NCI-H774 (cell line): ENCODE measurements at places on chromosomes 4 and X.

DNA sequence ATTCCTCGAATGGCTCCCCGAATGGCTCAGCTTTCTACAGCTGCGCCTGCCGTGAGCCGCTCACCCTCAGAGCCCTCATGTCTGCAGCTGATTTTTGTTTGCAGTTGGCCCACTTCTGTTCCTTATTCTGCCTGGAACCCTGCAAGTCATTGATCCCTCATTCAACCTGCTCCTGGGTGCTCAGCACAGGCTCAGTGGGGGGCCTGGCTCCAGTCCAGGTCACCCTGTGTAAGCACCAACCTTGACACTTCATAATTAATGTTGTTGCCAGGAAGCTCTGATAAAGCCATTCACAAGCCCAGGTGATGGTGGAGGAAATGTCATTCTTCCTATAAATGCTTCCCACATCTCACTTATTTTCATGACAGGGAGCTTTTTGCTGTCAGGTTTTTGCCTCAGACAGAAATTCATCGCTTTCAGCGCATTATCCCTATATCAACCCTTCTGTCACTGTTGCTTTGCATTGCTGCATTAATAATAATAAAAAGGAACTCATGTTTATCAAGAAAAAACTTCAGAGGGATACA is 85.7 kb downstream of the F11 start:
- peak; percentile 41 for DNase-seq

DNA sequence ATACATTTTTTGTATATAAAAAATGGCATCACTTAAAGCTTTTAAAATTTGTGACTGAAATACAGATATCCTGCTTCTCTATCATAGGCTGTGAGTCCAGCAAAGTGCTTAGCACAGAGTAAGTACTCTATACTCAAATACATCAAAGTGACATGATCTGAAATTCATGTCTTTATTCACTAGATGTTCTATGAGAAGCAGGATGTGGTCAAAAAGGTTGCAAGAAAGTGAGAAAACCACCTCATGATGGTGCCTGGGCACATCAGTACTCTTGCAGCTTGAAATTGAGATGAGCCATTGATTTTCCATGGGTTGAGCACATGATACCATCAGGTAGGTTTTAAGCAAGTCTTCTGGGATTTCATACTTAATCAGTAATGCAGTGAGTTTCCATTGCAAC is 20.4 kb upstream of the SFRP2 start:
- no peak for DNase-seq

- DNase-seq: no peak
Observed at GRCh38 chr4:182885738-182886077, 31.5 kb downstream of the DCTD start.

DNA sequence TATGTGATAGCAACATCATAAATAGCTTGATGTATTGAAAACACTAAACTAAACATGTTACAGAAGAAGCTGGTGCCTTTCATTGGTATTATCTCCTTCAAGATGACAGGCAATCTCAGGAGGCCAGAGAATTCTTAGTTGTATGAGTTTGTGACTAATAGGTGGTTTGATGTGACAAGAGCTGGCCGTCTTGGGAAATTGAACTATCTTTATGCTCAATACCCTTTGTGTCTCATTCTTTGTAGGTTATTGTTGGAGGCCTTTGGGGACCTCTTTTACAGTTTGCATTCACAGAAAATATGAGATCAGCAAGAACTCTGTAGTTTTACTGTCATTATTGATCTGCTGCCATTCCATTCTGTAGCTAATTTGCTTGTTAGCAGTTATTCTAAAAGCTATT is 659.2 kb upstream of the PITX2 start:
- no peak for DNase-seq

DNA sequence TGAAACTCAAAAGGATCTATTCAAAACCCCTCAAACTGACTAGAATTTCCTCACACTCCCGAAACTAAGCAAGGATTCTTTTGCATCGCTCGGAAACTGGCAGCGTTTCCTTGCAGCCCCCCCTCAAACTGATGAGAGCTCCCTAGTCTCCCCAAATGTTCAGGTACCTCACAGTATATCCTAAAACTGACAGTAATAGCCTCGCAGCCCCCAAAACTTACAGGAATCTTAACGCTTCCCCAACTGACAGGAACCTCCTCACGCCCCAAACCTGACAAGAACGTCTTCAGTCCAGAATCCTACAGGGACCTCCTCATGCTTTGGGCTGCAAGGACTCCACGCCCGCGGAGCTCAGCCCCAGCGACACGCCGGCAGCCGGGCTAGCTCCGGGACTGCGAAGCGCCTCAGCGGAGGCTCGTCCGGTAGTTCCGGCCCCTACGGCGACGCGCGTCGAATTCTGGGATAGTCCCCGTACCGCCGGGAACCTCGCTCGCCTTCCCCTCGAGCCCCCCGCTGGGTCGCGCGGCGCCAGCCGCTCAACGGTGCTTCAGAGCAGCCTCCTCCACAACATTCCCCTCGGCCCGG is 640 bp downstream of the PHF8 start:
- no peak for DNase-seq

DNA sequence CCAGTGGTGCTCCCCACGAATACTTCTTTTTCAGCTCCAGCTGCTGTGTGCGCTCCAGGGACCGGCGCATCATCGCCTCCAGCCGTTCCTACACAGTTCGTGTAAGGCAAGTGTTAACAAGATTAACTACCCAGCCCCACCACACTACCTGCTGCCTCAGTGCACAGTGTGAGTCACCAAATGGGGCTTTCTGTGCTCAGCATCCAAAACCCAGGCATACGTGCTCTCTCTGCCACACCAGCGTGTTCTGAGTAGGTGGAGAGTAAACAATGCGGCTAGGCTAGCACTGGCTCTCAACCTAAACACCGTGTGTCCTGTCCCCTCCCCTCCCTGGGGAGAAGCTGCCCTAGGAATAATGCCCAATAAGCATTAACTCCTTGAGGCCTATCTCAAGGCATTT is 60.0 kb downstream of the MAP7D2 start:
- DNase-seq: peak; percentile 7

- DNase-seq: no peak
Observed at GRCh38 chr4:26938516-26938915, 77.9 kb downstream of the STIM2 start.

DNA sequence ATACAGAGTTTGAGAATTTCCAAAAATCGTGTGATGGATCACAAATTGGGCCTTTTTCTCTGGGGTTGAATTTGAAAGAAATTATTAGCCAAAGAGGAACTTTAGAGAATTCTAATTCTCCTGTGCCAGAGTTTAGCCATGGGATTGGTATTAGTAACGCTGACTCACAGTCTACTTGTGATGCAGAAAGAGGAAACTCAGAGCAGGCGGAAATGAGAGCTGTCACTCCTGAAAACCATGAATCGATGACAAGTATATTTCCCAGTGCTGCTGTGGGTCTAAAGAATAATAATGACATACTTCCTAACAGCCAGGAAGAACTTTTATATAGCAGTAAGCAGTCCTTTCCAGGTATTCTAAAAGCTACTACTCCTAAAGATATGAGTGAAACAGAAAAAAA is 64.9 kb downstream of the N4BP2 start:
- DNase-seq: no peak

DNA sequence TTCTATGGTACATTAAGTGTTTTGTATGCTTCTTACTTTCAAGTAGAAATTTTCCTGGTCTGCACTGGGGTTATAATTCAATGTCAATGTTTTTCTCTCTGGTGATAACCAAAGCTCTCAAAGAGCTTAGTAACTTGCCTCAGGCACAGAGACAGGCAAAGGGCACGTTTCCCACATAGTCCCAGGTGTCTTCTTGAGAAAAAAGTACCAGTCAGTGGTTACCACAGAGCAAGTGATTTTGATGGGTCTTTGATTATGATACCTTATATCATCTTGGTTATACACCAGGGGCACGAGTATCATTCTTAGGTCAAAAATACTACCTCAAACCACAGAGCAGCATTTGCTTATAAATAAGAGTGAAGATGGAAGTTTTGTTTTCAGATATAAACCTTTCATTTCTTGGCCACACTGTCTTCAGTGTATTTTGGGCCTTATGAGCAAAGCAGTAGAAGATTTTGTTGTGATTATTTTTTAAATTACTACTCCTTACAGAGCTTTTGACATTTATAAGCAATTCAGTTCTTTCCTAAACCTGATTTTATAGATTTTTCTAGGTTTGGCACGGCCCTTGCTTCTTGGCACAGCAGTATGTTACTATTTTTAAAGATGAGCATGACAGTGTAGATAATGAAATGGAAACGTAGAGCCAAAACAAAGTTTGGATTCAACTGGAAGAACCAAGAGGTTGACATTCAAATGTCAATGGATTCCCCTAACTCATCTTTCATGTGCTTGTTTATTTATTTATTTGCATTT is 85.3 kb upstream of the TLL1 start:
- no peak for DNase-seq

DNA sequence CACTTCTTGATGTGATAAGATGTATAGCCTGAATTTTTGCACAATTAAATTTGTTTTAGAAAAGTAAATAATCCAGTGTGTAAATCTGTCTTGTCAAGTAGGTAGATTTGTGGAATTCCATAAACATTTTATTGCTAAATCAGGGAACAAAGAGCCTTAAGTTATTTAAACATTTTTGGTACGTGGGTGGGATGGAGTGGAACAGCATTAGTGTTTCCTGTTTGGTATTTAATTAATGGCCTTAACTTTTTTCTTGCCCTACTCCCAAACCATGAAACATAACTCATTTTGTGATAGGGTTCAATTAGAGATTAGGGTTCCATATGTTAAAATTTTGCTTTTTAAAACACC is 5.1 kb downstream of the NUDT9 start:
- no peak for DNase-seq

- DNase-seq: peak; percentile 50
Observed at GRCh38 chr4:74158466-74159142, 686 bp downstream of the MTHFD2L start.

DNA sequence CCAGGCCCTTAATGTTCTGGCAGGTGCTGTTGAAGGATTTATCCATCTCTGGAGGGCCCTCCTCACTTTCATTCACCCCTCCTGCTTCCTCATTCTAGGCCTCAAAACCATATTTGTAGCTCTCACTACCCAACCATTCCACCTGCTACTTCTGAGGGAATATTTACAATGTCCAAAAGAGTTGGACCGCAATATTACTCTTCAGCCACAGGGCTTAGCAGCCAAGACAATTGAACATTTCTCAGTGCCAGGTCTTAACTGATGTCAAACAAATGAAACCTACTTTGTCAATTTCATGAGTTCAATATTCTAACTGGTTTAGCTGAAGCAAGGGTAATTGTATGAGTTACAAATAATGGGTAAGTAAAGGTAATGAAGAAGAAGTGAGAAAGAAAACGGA is 113.2 kb downstream of the ENOX2 start:
- DNase-seq: no peak

DNA sequence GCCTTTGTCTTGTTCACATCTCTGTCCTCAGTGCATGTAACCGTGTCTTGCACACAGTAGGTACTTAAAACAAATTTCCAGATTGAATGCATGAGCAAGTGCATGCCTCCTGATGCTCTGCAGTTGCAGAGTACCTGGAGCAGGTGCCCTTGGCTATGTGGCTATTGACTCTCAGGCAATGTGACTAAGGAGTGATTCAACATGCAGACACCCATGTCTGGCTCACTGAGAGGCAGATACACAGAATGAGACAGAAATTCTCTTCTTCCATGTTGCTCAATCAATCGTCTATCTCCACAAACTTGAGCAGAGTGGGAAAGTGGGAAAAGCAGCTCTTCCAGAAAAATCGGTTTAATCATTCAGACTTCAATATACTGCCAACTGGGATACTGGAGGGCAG is 111.0 kb downstream of the CHRDL1 start:
- no peak for DNase-seq

- DNase-seq: no peak
Observed at GRCh38 chrX:152989292-152989658, 4.6 kb downstream of the PNMA5 start.

- DNase-seq: no peak
Observed at GRCh38 chr4:70405765-70406164, 8.0 kb downstream of the OPRPN start.

DNA sequence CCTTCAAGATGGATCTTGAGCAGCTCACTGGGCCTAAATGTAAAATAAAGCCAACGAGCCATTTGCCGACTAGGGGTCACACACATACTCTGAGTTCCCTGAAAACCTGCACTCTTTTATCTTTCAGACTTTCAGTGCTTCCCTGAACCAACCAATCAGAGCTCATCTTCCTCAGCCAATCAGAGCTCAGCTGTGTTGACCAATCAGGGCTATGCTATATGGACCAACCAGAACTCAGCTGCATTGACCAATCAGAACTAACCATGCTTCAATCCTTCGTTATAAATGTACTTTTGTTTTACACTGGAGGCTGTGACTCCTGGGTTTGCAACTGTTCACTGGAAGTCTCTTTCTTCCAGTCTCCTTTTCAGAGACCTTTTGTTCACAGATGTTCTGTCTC is 19.3 kb downstream of the SLC25A53 start:
- DNase-seq: no peak

- DNase-seq: no peak
Observed at GRCh38 chr4:76984788-76985211, 35.2 kb downstream of the SEPTIN11 start.

- DNase-seq: no peak
Observed at GRCh38 chr4:20462426-20463175, 210.9 kb downstream of the SLIT2 start.

GRCh38 chr4:54272051-54272450 is 43.0 kb downstream of the PDGFRA start:
- no peak for DNase-seq

DNA sequence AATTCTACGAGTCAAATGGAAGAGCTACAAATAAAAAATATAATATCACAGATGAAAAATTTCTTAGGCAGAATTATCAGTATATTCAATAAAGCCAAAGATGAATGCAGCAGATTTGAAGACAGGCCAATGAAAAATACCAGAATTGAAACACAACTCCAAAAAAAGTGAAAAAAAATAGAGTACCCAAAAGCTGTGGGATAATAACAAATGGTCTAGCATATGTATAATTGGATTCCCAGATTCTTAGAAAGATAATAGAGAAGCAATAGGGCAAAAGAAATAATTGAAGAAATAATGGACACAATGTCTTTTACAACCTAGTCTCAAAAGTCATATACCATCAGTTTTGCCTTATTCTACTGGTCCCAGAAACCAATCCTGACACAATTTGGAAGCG is 4.4 kb downstream of the ANAPC10 start:
- DNase-seq: no peak

- peak; percentile 53 for DNase-seq
Observed at GRCh38 chr4:1009542-1010394, 1.7 kb upstream of the FGFRL1 start.

DNA sequence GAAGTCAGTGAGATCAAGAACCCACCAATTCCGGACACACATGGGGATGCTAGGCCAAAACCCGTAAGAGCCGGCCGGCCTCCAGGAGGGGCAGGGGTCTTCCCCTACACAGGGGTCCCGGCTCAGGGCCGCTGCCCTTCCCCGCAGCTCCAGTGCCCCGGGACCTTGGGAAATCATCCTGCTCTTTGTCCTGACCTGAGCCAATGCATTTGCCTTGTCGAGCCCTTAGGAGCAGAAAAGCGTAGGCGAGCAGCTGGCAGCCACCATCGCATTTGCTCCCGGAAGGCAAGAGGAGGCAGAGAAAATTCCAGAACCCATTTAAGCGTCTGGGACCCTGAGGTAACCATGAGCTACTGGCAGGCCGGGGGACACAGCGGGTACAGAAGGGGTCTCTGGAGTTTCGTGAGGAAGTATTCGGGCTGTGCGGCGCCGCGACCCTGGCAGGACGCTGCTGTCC is 7.4 kb upstream of the TNIP2 start:
- DNase-seq: no peak

- no peak for DNase-seq
Observed at GRCh38 chr4:94219402-94219801, 11.7 kb downstream of the SMARCAD1 start.
